ENCODE measurements at places on chromosomes 6 and 20.

DNA sequence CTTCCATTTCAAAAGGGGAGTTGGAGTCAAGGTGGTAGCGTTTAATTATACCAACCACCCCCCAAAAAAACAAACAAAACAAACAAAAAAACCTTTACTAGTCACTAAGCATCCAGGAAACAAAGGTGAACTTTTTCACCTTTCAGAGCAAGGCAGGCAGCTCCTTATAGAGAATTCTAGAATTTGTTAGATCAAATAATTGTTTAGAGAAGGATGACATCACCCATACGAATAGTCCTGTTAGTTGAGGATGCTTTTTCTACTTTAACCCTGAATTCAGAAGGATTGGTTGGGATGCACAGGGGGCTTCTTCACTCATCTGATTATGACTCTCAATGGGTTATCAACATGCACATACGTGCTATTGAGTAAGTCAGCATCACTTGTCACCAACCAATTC is 44.3 kb downstream of the GNAS start:
- DNase-seq, result no peak

DNA sequence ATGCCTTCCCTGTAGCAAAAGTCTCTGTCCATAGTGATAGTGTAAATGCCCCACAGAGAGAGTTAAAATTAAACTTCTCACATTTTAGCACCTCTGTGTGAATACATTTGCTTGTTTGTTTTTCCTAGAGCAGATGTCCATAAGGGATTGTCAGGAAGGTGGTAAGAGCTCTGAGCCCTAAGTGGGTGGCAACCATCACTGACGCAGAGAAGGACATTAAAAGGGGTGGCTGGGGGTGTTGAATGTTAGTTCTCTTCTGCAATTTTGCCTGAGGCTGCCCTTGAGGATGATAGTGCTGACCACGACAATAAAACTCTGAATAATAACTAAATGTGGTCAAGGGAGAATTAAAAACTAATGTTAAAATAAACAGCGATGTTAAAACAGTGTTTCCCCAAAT is 174.3 kb upstream of the ID4 start:
- DNase-seq, result no peak

DNA sequence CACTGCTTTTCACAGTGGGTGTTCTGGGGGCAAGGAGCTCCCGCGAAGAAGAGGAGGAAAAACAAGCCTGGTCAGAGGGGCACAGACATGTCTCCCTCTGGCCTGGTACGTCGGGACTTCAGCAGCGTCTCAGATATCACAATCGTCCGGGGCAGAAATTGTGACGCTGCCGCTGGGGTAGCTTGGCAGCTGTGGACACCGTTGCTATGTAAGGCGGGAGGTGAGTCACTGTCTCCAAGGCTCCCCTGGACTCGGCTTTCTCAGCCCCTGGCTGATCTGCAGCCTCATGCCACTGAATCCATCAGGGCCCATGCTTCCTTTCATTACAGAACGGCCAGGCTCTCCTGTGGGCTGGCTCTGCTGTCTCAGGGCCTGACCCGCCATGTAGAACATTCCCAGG is 98.7 kb downstream of the SULF2 start:
- DNase-seq, result no peak

DNA sequence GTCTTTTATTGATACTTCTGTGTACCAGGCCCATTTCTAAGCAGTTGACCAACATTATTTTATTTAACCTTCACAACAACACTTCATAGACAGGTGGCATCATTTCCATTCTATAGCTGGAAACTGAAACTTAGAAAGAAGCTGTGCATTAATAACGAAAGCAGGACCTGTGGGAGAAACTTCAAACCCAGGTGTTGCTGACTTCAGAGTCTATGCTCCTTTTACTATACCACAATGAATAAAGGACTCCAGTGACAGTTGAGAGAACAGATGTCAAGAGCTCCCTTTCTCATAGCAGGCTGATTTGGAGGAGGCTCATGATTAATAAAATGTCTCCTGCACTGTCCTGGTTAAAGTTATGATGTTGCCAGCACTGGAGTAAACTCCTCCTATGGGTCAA is 56.6 kb upstream of the POU3F2 start:
- DNase-seq, result no peak

Measured in CD4-positive, alpha-beta T cell treated with Interleukin-4 for 1 hour (primary cell).